ENCODE measurements at places on chromosomes 1 and 21.

GRCh38 chr1:95086949-95087533 lies 14.3 kb upstream of the ALG14 start:
- DNase-seq: no peak

GRCh38 chr1:58816072-58816746 lies 32.4 kb upstream of the JUN start:
- peak; percentile 58 for DNase-seq

DNA sequence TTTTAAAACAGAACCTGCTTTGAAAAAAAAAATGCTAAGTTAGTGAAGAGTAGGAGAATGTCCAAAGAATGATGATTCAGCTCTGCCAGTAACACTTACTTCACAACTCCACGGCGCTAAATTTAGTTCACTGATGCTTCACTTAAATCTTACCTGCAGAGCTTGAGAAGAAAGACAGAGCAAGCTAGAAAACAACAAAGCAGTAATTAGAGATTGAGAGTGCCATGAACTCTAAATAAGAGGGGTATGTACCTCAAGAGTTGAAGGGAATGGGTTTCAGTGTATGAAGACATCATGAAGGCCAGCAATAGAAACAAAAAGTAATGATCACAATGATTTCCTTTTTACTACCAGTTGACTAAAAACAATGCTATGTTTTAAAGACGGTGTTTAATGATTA lies 32.8 kb downstream of the EPRS1 start:
- DNase-seq: no peak

DNA sequence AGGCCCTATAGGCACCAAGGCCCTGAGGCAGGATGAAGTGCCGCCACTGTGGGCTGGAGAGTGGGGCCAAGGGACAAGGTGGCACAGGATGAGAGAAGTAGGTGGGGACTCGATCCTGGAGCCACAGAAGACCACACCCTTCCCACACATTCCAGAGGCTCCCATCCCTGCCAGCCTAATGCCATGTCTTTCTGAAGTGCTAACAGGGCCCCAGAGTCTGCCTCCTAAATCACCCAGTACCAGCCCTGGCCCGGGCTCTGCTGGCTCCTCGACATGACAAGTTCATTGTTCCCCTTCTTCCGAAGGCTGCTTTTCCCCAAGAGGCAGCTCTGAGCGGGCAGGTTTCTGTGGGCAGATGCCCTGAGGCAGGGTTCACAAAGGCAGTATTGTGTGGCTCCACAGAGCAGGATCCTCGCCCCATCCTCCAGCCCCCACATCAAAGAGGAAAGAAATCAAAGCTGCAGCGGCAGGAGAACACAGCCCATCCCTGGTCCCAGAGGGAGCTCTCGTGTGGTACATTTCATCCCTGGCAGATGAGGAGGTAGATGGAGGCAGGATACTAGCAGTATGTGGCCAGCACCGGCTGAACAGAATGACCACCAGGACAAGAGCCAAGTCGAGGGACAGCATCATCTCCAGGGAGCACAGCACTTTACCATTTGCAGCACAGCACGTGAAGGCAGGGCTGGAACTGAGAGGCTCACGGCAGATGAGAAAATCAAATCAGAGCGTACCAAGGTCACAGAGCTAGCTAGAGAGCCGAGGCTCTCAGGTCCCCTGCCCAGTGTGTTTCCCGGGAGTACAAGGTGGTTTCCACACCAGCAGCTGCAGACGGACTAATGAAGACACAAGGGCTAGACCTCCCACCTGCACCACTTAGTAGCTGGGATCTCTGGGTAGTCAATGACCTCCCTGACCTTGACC lies 64.8 kb downstream of the SYF2 start:
- DNase-seq: no peak

- DNase-seq: no peak
Observed at GRCh38 chr1:41662765-41663437, 178.4 kb upstream of the EDN2 start.

DNA sequence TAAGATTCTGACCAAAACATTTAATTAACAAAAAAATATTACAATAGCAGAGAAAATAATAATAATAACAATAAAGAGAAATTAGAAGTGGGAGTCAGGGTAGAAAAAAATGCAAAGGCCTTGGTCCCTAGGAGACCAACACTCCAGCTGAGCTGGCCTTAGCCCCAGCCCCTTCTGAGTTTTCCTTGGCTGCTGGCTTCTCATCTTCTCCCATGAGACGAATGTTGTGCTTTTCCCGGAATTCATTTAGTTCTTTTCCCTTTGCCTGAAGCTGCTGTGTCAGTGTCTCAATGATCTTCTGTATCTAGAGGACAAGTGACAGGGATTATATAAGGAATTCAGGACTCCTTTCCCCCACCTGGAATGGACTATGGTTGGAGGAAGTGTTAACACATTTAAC lies 2.4 kb downstream of the KLHDC9 start:
- DNase-seq: no peak

DNA sequence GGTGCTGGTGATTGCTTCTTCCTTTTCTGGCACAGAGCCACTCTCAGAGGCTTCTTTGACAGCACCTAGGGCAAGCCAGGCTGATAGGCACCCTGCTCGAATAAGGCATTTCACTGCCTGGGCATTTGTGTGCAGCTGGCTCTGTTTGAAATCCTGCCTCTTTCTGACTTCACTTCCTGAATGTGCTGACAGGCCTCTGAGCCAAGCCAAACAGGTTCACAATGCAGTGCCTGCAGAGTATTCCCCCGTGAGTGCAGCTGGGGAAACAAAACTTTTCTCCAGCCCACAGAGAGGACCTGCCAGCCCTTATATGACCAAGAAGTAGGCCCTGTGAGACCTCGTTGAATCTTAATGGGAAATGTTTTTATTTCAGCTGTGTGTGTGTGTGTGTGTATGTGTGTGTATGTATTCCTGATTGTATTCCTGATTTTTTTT lies 10.4 kb downstream of the JUN start:
- no peak for DNase-seq

DNA sequence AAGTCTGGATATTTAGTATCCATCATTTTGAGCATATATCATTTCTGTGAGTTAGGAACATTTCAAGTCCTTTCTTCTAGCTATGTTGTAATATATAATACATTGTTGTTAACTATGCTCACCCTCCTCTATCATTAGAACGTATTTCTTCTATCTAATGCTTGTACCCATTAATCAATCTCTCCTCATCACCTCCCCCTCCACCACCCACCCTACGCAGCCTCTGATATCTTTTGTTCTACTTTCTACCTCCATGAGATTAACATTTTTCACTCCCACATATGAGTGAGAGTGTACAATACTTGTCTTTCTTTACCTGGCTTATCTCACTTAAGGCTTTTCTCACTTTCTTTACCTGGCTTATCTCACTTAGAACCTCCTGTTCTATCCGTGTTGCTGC lies 156.2 kb downstream of the FMN2 start:
- no peak for DNase-seq

GRCh38 chr1:163974120-163974519 lies 584.9 kb upstream of the PBX1 start:
- no peak for DNase-seq

- DNase-seq: no peak
Observed at GRCh38 chr1:155185783-155186066, 12.1 kb downstream of the TRIM46 start.

DNA sequence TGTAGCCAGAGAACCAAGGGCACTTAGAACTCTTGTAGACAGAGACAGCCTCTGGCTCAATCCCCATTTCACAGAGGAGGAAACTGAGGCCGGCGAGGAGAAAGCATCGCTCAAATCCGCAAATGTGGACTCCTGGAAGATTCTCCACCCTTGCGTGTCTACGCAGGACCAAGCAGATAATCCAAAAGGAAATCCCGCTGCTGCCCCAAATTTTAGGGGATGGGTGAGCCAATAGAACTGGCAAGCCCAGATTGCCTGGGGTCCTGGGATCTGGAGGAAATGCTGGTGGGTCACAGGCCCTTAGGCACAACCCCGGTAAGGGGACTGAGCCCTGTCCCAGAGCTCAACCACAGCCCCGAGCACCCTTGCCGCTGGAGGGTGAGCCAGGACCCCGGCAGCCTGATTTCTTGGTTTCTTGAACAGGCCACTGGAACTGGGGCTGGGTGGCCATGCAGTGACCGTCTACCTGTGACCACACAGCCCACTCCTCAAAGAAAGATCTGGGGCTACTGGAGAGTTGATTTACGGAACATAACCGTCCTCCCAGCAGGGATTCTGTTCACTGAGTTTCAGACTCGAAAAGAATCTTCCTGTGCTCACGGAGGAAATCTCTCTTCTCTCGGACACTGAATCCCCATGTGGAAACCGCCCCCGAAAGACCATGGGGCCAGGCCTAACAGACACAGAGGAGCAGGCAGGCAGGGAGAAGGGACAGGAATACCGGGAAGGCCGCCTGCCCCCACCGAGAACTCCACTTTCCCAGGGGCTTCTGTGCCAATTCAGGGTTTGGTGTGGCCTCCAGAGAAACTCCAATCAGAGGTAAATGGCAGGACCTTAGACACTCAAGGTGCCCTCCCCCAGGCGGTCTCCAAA lies 238.4 kb downstream of the NPHP4 start:
- no peak for DNase-seq

- no peak for DNase-seq
Observed at GRCh38 chr1:94753171-94753972, 66.8 kb upstream of the SLC44A3 start.

DNA sequence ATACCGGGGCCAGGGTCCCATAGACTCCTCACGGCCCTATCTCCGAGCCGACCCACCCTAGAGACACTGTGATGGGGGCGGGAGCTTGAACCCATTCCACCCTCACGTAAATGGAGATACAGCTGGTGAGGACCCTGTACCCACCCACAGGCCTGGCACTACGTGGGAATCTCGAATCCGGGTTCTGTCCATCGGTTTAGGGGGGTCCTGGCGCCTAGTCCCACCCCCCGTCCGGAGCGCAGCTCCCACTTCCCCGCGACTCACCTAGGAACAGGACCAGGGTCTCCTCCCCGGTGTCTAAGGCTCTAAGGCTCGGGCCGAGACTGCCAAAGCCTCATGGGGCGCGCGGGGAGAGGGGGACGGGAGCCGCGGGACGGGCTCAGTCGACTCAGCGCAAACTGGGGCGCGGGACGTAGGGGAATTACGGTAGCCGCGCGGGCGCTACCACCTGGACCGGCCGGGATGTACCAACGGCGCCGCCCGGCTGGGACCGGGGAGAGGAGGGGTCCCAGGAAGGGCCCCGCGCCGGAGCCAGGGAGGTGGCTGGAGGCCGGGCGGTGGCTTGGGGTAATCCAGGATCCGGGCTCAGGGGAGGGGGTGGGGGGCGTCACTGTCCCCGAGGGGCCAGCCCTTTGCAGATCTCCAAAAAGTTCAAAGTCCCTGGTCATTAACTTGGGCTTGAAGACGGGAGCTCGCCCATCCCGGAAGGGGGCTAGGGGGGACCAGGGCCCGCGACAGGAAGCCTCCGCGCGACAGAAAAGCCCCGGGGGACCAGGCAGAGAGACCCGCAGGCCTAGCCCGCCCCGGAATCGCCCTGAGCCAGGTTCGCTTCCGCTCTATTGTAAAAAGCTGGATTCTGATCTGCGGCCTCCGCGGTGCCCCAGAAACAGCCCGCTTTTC lies 1.0 kb downstream of the PLEKHG5 start:
- DNase-seq: no peak

GRCh38 chr21:38869196-38869595 lies 63.5 kb downstream of the ETS2 start:
- DNase-seq: no peak

DNA sequence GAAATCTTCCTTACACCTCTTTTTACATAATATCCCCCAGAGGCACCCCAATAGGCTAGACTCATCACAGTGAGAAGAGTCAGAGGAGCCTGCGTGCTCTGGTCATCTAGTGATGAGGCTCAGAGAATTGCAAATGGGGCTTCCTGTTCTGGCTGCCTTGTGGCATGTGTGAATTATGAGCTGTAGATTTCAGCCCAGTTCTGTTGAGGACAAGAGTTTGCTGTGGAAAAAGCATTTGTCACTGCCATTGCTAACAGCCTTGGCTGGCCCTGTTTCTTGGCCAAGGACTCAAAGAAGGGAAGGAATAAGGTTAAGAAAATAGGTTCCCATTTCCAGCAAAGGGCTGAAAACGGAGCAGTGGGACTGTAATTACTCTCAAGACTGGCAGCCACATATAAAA lies 30.7 kb downstream of the MRAP start:
- DNase-seq: no peak

DNA sequence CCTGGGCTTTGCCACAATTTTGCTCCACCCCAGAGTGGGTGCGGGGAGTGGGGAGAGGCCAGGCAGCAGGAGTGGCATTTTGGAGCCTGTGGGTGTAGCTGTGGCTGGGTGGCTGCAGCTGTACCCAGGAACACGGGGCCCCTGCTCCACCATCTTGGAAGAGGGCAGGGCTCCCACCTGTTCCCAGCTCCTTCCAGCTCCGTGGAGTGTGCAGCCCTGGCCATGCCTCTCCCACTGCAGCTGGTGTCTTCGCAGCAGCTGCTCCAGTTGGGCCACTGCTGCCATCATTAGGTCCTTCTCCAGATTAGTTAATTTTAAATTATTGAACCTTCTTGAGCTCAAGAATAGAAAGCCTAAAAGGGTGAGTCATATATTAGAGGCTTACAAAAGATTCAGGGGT lies 17.6 kb downstream of the FAM20B start:
- no peak for DNase-seq

- no peak for DNase-seq
Observed at GRCh38 chr1:8764293-8764937, 53.0 kb downstream of the RERE start.

DNA sequence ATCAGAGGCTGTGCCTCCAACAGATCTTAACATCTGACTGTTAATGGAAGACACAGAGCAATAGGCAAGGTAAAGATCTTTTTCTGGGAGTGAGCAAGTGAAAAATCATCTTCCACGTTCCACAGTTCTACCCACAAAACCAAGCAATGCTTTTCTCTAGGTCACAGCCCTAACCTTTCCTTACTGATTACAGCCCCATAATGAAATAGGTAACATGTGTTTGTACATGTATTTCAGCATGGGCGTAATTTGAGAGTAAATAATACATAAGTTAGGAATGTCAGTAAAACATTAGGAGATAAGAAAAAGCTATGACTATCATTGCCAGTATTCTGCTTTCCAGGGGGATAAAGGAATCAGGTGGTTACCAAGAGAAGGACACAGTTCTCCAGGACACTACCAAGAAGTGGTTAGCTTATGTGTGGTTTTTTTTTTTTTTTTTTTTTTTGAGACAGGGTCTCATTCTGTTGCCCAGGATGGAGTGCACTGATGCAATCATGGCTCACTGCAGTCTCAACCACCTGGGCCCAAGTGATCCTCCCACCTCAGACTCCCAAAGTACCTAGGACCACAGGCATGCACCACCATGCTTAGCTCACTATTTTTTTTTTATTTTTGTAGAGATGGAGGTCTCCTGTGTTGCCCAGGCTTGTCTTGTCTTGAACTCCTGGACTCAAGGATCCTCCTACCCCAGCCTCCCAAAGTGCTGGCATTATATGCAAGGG lies 72.0 kb downstream of the DAP3 start:
- DNase-seq: no peak

- DNase-seq: no peak
Observed at GRCh38 chr1:200892546-200892945, 2.2 kb upstream of the INAVA start.

DNA sequence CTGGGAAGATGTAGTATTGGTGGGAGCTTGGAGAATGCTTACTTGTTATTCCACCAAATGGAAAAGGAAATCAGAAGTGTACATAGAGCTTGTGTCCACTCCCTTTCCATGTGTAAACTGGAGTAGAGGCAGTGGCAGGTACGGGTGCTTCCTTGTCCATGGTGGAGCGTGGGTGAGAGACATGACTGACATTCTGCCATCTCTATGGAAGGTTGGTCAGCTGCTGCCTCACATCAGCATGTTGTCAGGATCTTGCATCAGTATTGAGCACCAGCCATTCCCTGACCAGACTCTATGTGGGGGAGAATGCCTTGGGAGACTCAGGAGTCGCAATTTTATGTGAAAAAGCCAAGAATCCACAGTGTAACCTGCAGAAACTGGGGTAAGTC lies 19.8 kb downstream of the NLRP3 start:
- DNase-seq: no peak

GRCh38 chr1:28830814-28831213 lies 18.8 kb downstream of the OPRD1 start:
- no peak for DNase-seq

All from esophagus squamous epithelium (tissue), 5 donors.